ENCODE measurements at places on chromosomes 4 and X.

DNA sequence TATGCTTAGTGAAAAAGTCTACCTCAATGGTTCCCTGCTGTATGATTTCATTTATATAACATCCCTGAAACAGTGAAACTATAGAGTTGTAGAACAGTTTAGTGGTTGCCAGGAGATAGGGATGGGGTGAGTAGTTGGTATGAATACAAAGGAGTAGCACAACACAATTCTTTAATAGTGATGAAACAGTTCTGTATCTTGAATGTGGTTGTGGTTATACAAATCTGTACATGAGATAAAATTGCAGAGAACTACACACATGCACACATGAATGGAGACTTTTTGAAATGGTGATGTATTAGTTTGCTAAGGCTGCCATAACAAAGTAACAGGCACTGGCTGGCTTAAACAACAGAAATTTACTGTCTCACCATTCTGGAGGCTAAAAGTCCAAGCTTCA lies 677.1 kb downstream of the ADGRL3 start:
- no peak for DNase-seq

- DNase-seq, result no peak
These were observed 1.2 kb downstream of the TLR6 start for GRCh38 chr4:38855466-38855865.

- DNase-seq, result no peak
These were observed 43.0 kb upstream of the PDLIM5 start for GRCh38 chr4:94408549-94409374.

GRCh38 chrX:133698298-133698697 lies 283.0 kb upstream of the GPC4 start:
- DNase-seq, result no peak

GRCh38 chr4:140170299-140170698 lies 16.3 kb upstream of the MAML3 start:
- no peak for DNase-seq

- DNase-seq, result no peak
These were observed 228.0 kb upstream of the LDB2 start for GRCh38 chr4:17126321-17126966.

DNA sequence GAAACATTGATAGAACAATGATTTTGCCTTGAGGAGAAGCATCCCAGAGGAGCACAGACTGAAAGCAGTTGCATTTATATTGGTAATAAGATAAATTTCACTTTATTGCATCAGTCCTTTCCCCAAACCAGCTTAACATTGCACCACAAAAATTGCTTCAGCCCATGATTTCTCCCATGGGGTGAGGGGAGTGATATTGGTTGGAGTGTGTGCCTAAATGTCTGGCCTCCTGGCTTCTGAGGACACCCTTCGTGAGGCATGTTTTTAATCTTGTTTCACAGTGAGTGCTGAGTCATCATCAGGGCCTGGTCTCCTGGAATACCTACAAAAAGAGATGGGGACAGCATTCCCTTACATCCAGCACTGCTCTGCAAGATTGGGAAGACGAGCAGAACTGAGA lies 487.9 kb downstream of the C4orf33 start:
- no peak for DNase-seq

DNA sequence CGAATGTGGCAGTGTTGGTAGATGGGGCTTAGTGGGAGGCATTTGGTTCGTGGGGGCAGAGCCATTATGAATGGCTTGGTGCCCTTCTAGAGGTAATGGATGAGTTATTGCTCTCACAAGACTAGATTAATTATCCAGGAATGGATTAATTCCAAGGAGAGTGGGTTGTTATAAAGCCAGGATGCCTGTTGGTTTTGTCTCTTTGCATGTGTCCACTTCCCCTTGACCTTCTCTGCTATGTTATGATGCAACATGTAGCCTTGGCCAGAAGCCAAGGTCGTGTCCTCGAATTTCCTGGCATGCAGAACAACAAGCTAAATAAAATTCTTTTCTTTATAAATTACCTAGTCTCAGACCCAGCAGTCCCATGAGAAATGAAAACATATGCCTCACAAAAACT lies 111.2 kb upstream of the PLS3 start:
- DNase-seq, result no peak

DNA sequence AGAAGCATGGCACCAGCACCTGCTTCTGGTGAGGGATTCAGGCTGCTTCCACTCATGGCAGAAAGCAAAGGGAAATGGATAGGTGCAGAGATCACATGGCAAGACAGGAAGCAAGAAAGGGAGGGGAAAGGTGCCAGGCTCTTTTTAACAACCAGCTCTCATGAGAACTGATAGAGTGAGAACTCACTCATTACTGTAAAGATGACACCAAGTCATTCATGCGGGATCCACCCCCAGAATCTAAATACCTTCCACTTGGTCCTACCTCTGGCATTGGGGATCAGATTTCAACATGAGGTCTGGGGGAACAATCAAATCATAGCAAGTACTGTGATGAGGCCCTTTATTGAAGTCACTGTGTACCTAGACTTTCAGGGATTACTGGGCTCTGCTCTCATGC lies 72.0 kb upstream of the PRDM5 start:
- no peak for DNase-seq

DNA sequence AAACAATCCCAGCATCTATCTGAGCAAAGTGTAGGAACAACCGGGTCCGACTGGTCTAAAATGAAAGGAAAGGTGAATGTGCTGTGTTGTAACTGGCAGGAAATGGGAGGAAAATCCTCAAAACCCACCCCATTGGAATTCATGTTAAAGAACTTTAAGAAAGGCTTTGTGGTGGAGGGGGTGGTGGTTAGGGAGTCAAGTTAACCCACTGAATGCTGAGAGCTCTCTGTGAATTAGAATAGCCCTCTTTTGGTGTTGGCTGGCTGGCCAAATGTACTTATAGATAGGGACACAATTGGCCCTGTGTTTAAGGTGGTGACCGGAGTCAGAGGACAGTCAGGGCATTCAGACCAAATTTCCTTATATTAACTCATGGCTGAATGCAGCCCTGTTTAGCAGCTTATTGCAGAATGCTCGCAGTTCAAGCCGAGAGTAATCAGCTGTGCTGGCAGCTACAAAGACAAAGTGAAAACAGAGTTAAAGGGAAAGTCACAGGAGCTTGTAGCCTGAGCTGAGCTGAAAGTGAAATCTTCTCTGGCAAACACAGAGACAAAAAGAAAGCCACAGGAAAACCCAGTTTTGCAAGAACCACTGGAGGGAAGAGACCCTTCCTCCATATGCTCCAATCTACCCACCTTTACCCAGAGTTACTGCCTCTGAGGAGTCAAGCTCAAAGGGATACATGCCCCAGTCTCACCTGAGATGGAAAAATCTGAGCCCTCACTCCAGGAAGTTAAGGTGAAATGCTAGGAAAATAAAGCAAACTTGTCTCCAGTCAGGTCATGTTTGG lies 38.5 kb upstream of the UGT2B7 start:
- DNase-seq, result no peak

DNA sequence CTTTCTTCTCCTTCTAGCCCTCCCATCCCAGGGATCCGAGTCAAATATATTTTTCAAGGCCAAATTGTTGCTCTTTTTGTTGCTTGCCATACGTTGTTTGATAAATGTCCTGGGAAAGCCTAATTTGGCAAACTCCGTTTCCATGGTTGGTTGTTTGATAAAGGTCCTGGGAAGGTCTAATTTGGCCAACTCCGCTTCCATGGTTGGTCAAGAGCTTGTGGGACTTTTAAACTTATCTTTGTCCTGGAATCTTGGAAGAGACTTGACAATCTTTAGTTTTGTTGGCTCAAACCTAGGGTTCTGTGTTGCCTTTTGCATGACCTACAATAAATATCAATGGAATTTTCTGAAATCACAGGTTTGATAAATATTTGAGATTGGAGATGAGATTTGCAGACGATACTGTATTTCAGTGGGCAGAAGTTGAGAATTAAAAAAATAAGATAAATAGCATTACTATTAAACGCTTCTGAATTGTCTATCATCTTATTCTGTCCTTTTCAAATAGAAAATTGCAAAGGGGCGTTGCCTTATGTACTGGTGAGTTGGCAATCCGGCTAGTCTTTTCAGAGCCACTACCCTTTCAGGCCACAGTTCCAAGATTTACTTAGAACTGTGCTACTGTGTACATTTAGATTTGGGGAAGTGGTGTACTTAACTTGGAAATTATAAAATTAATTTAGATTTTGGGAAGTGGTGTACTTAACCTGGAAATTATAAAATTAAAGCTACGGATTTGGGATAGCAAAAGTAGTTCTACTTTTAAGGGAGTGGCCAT lies 804 bp downstream of the OSTC start:
- DNase-seq, result no peak

DNA sequence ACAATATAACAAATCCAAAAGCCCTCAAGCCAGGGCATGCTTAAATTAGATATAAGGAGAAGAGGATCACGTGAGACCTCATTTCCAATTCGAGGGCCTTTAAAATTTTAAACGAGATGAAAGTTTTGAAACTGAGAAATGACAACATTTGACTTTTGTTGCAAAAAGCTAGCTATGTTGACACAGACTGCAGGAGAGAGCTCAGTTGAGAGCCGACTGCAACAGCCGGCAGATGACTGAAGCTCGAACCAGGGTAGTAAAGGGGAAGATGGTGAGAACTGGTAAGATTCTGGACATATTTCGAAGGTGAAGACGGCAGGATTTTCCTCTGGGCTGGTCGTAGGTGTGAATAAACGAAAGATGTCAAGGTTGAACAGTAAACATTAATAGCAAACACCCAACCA lies 773 bp downstream of the PRMT9 start:
- no peak for DNase-seq

DNA sequence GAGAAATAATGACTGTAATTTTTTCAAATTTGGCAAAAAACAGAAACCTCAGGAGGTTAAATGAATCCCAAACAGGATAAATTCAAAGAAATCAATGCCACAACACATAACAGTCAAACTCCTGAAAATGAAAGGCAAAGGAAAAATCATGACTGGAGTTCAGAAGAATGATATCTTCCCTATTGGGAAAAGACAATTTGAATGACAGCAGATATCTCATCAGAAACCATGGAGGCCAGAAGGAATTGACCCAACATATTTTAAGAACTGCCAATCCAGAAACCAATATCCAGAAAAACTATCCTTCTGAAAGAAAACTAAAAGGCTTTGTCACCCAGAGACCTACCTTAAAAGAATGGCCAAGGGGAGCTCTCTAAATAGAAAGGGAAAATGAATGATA lies 40.1 kb upstream of the MAMLD1 start:
- no peak for DNase-seq

DNA sequence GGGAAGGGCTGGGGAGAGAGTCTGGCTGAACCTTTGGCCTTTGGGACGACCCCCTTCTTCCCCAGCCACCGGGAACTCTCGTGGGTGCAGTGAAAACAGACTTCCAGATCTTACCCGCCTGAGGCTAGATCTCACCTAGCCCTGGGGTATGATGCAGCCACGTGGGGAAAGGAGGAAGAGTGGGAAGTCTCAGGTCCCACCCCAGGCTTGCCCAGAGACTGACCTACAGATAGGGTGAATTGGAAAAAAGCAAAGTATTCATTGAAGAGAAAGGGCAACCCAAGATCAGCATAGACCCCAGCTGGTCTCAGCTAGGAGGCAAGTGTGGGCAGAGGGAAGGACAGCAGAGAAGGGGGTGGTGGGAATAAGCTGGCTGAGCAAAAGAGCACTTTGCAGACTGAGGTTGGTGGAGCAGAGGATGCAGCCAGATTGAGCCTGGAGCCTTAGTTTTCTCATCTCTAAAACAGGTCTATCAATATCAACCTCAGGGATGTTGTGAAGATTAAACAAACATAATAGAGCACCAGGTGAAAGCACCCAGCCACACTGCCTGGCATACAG lies 4.2 kb upstream of the EFNB1 start:
- DNase-seq, result no peak

- no peak for DNase-seq
These were observed 105.5 kb upstream of the DDIT4L start for GRCh38 chr4:100295792-100296191.

GRCh38 chr4:79831119-79831528 lies 241.9 kb downstream of the ANTXR2 start:
- no peak for DNase-seq

GRCh38 chr4:122041312-122041711 lies 89.5 kb upstream of the TRPC3 start:
- no peak for DNase-seq

GRCh38 chrX:15864629-15865028 lies 10.0 kb upstream of the AP1S2 start:
- no peak for DNase-seq

DNA sequence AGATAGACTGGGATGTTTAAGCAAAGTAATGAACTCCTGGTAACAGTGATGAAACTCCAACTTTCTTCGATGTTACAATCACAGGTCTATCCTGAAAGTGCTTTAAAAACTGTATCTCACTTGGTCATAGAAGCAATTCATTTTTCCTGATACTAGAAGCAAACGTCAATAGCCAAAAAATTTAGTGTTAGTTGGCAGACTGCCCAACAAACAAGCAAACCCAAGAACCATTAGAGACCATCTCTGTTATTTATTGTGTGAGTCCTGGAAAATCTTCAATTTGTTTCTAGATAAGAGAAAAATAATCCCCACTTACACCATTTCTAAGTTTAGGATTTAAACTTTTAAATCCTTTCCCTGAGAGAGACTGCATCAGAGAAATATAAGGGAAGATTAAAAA lies 553.9 kb downstream of the INPP4B start:
- DNase-seq, result no peak

DNA sequence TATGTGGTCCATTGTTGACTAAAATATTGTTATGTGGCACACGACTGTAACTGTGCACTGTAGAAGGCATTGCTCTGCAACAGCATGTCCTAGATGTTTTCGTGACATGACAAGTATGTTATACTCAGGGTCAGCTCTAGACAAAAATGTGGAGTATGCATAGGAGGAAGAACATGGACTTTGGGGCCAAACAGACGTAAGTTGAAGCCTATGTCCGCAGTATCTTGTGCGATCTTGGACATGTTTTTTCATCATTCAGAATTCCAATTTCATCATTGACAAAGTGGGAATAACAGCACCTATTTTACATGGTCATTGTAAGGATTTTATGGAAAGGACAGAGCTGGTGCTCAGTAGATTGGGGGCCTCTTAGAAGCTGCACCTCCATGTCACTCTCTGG lies 27.7 kb upstream of the PROM1 start:
- DNase-seq, result no peak

- no peak for DNase-seq
These were observed 7.2 kb downstream of the TENM3 start for GRCh38 chr4:182250446-182250845.

- no peak for DNase-seq
These were observed 529.6 kb upstream of the SPANXN1 start for GRCh38 chrX:144717682-144718081.

DNA sequence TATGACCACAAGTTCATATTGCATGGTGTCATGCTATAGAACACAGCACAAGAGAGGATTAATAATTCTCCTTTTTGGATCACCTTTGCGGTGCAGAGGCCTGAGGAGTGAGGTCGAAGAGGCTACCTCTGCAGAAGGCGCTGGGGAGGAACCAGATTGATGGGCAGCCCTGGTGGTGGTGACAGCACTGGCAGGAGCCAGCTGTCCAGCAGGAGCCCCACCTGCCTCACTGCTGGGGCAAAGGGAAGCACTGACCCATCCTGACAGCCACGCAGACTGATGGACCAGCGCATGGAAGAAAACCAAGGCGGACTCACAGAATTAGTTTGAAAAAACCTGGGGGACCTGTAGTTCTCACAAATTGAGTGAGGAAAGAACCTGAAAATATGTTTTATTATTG lies 50.9 kb downstream of the COX18 start:
- DNase-seq, result no peak

Data from stimulated activated CD8-positive, alpha-beta memory T cell treated with anti-CD3 and anti-CD28 coated beads, Interleukin-15, amount 100 ng/mL, for 4 hours (primary cell).